ENCODE measurements at places on chromosomes 12 and 14. TPM values are rescaled to one million over a fixed set of nuclear protein-coding genes. Genes with fewer than 3 reads are reported as not detected.

- H3K27me3 ChIP-seq: no peaks in the 10 kb centered on the region
- no peaks in the 10 kb centered on the region for H3K4me1 ChIP-seq
- no peak overlapping the region for H3K4me3 ChIP-seq
- H3K27ac ChIP-seq: no peak overlapping the region
Measured at GRCh38 chr12:76984566-76984965, 80.8 kb downstream of the E2F7 start.

PLEKHG7 gene
- total RNA-seq: not detected

IFT43 gene
- 80.8 TPM for total RNA-seq

GRCh38 chr14:21215879-21216251, 53.4 kb downstream of the HNRNPC start:
- DNase-seq: no peak
- no peak overlapping the region for H3K4me3 ChIP-seq
- peaks cover 49% of the 10 kb centered on the region for H3K4me1 ChIP-seq
- no peaks in the 10 kb centered on the region for H3K27me3 ChIP-seq
- no peak overlapping the region for H3K27ac ChIP-seq

CLSTN3 gene
- 28.9 TPM for total RNA-seq

GALNT16 gene
- total RNA-seq: 12.1 TPM

OTX2 gene
- total RNA-seq: not detected

GRCh38 chr12:75602106-75602505, 90.7 kb upstream of the KRR1 start:
- no peak for DNase-seq
- H3K27me3 ChIP-seq: no peaks in the 10 kb centered on the region
- no peak overlapping the region for H3K27ac ChIP-seq

GRCh38 chr14:99546234-99546879, 57.6 kb downstream of the CCDC85C start:
- no peaks in the 10 kb centered on the region for H3K4me1 ChIP-seq
- H3K27me3 ChIP-seq: no peaks in the 10 kb centered on the region
- H3K4me3 ChIP-seq: no peak overlapping the region
- DNase-seq: no peak

DNA sequence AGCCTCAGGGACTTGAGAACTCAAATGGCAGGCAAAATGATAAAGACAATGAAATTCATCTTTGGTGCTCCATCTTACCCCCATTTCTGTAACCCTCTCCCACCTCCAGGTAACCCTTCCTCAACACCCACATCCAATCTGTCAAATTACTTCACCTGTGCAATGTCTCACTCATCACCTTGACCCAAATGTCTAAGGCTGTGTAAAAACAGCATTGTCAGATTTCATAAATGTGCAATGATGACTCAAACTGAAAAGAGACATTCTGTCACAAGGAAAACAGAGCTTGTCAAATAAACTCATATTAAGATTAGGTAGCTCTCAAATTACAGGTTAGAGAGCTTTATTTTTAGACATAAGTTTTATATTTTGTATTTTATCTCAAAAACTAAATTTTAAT, 19.9 kb upstream of the COCH start:
- H3K27ac ChIP-seq: no peak overlapping the region
- H3K4me3 ChIP-seq: no peak overlapping the region
- no peaks in the 10 kb centered on the region for H3K4me1 ChIP-seq
- H3K27me3 ChIP-seq: no peaks in the 10 kb centered on the region
- DNase-seq: no peak
- no peaks in the 10 kb centered on the region for H3K36me3 ChIP-seq

- peaks cover 12% of the 10 kb centered on the region for H3K36me3 ChIP-seq
- no peak for DNase-seq
- peaks cover 15% of the 10 kb centered on the region for H3K4me1 ChIP-seq
- H3K4me3 ChIP-seq: no peak overlapping the region
Measured at GRCh38 chr12:105220929-105221290, 15.1 kb downstream of the APPL2 start.

GRCh38 chr12:98421316-98421715, 94.1 kb upstream of the TMPO start:
- no peaks in the 10 kb centered on the region for H3K27me3 ChIP-seq
- peaks cover 28% of the 10 kb centered on the region for H3K4me1 ChIP-seq
- no peak for DNase-seq

DNA sequence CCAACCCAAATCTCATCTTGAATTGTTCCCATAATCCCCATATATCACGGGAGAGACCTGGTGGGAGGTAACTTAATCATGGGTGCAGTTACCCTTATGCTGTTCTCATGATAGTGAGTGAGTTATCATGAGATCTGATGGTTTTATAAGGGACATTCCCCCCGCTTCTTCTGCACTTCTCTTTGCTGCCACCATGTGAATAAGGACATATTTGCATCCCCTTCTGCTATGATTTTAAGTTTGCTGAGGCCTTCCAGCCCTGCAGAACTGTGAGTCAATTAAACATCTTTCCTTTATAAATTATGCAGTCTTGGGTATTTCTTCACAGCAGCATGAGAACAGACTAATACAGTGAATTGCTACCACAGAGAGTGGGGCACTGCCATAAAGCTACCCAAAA, 179.1 kb downstream of the LRIG3 start:
- no peak overlapping the region for H3K4me3 ChIP-seq
- H3K27me3 ChIP-seq: no peaks in the 10 kb centered on the region
- no peaks in the 10 kb centered on the region for H3K4me1 ChIP-seq
- H3K27ac ChIP-seq: no peak overlapping the region
- no peaks in the 10 kb centered on the region for H3K36me3 ChIP-seq

PRB2 gene
- not detected for total RNA-seq

DNA sequence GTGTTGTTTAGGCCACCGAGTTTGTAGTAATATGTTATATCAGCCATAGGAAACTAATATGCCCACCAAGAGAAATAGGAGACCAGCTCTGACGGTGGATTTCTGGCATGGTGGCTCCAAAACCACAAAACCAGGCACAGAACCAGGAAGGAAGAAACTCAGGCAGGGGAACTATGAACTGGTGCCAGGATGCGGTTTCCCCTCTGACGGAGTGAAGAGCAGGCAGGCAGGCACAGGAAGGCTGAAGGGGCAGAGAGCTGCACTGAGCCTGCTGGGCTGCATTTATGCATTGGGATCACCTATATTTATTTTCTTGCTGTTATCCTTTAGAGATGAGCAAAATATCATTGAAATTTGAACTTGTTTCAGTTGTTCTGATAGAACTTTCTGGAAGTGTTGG, 479.4 kb downstream of the VRK1 start:
- DNase-seq: no peak
- H3K4me1 ChIP-seq: no peaks in the 10 kb centered on the region
- H3K27me3 ChIP-seq: no peaks in the 10 kb centered on the region
- H3K4me3 ChIP-seq: no peak overlapping the region

RSRC2 gene
- total RNA-seq: 71.5 TPM

- H3K27me3 ChIP-seq: no peaks in the 10 kb centered on the region
- no peaks in the 10 kb centered on the region for H3K36me3 ChIP-seq
- DNase-seq: no peak
- H3K4me1 ChIP-seq: no peaks in the 10 kb centered on the region
- no peak overlapping the region for H3K27ac ChIP-seq
- H3K4me3 ChIP-seq: no peak overlapping the region
Measured at GRCh38 chr12:3559601-3560294, 68.7 kb downstream of the PRMT8 start.

CMA1 gene
- total RNA-seq: not detected

- no peak overlapping the region for H3K27ac ChIP-seq
- H3K36me3 ChIP-seq: no peaks in the 10 kb centered on the region
- H3K4me1 ChIP-seq: peaks cover 3% of the 10 kb centered on the region
- DNase-seq: no peak
Measured at GRCh38 chr14:102279282-102279681, 25.7 kb downstream of the MOK start.

GZMH gene
- not detected for total RNA-seq

Data from thoracic aorta (tissue), 2 donors.